ENCODE measurements at places on chromosomes 4 and X.

GRCh38 chr4:75922588-75922987, 18.2 kb downstream of the NAAA start:
- no peak for DNase-seq

- no peak for DNase-seq
These were observed 29.0 kb downstream of the KCNE5 start for GRCh38 chrX:109596015-109596414.

GRCh38 chr4:24243641-24244040, 340.7 kb downstream of the DHX15 start:
- no peak for DNase-seq

- no peak for DNase-seq
These were observed 1.2 kb downstream of the NPNT start for GRCh38 chr4:105896461-105896942.

- no peak for DNase-seq
These were observed 1305.0 kb downstream of the PCDH18 start for GRCh38 chr4:136227315-136227714.

DNA sequence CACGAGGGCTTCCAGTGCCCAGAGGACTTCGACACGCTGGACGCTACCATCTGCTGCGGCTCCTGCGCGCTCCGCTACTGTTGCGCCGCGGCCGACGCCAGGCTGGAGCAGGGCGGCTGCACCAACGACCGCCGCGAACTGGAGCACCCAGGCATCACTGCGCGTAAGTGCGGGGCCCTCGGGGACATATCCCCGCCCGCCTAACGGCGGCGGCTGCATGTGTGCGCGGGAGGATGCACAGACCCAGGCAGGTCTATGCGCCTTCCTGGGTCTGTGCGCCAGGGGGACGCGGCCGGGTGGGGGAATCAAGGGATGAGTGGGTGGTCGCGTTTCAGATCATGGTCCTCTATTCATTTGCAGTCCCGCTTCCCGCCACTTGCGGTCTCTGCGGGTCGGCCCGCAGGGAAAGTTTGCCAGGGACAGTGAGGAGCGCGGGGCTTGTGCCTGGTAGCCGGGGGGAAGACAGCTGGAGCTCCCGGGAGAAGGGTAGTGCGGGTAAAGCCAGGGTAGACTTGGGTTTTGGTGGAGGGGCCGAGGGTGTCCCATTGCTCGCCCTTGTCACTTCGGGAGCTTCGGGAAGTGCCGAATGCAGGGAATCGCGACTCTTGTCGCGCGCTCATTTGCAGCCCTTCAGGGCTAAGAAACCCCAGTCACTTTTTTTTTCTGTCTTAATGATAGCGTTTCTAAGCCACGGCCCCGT, 1.0 kb downstream of the SHISA3 start:
- DNase-seq: peak; percentile 26

DNA sequence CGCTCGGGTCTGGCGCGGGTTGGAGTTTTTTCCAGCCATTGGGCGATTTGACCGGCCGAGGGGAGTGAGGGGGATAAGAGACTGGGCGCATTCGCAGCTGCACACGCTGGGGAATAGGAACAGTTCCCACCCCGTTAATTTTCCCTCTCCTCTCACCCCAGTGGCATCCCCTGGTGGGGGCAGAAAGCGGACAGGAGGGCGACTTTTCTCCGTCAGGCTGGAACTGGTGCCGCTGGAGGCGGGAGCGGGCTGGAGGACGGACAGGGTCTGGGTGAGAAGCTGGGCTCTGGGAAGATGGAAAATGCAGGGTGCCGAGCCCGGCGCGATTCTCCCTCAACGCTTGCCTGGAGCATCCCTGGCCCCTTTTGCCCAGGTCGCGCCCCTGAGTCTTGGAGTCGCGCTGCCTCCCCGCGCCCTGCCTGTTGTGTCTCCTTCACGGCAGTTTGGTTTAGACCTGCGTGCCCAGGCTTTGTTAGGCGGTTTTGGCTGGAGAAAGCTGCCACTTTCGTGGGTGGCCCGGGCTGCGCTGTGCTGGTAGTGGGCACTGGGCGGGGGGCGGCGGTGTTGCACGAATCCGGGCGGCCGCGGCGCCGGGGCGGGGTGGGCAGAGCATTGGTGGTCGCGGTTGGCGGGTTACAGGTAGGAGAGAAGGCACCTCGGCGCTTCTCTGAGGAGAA, 2.0 kb downstream of the ADGRL3 start:
- DNase-seq: peak; percentile 58

GRCh38 chrX:112056886-112057285, 25.7 kb downstream of the TRPC5 start:
- DNase-seq: no peak

GRCh38 chrX:40100537-40101429, 3.0 kb upstream of the BCOR start:
- no peak for DNase-seq

DNA sequence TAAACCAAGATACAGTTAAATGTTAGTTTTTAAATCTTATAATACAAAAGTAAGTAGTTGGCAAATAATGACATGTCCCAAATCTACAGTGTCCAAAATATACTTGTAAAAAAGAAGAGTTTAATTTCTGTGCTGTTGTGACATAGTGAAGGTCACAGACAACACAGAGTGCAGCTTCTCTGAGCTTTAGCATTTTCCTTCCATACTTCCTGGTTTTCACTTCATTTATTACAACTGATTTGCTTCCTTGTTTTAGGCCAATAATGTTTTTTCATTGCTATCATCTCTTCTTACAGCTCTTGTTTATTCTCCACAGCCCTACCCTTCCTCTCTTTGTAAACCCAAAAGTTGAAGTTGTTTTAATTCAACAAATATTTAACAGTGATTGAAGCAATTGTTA, 132.4 kb upstream of the TET2 start:
- peak; percentile 32 for DNase-seq

- no peak for DNase-seq
These were observed 144.5 kb downstream of the APBB2 start for GRCh38 chr4:41069838-41070237.

DNA sequence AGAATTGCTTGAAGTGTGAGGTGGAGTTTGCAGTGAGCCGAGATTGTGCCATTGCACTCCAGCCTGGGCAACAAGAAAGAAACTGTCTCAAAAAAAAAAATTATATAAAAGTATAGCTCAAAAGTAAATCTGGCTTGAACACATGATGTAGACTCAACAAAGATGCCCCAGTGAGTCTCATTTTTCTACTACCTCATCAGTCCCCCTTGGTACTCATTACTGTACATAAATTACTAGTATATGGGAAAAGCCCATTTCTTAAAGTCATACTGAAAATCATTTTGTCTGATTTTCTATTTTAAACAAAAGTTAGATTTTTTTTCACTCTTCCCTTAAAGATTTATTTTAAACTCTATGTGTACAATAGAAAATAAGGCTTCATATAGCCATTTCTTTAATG, 39.2 kb downstream of the FAM241A start:
- no peak for DNase-seq

DNA sequence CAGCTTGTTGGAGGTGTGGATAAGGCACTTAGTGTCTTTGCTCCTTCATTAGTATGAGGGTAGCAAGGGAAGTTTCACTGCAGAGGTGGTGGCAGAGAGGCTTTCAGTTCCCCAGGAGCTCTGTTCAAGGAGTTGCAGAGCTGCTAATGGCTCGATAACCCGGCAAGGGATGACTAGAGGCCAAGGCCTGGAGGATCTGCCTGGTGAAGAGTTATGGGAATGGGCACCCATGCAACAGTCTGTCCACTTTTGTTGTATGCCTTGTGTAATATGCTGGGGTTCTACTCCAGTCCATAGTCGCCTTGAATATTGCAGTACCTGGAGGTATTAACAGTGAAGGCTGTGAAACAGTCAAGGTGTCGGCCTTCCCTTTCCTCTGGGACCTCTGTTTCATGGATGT, 67.8 kb upstream of the NBDY start:
- no peak for DNase-seq

DNA sequence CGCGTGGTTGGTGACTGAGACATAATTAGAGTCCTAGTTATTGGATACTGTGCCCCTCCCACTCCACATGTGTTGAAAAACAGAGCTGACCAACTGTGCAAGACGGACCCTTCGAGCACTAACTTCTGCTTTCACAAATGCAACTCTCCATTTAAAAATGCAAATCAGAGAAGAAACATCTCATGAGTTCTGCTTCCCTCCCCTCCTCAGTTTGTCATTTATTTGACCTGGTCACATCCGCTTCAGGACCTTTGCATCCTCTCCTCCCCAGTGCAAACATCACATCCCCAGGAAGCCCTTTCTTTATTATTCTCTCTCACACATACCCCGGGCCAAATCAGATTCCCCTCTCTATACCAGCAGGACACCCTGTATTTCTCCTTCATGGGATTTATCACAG, 38.1 kb upstream of the NOCT start:
- no peak for DNase-seq

- no peak for DNase-seq
These were observed 554.6 kb upstream of the BOD1L1 start for GRCh38 chr4:14182148-14182547.

DNA sequence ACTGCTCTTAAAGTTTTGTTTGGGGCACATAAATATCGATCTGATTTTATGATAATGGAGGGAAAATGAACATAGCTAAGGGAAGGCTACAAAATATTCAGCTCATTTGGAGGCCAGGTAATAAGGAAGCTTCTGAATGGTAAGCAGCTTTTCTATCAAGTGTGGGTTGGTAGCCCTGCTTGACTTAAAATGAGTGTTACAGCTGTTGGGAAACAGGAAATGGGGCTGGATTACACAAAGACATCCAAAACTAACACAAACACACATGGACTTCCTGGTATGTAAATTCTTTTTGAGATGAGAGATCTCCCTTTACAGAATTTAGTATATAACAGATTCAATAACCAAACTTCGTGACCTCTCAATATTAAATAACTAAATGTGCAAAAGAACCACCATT, 58.0 kb downstream of the FGF16 start:
- DNase-seq: no peak

Data from OCI-M1 (cell line).